ENCODE measurements at places on chromosomes 11 and 22.

DNA sequence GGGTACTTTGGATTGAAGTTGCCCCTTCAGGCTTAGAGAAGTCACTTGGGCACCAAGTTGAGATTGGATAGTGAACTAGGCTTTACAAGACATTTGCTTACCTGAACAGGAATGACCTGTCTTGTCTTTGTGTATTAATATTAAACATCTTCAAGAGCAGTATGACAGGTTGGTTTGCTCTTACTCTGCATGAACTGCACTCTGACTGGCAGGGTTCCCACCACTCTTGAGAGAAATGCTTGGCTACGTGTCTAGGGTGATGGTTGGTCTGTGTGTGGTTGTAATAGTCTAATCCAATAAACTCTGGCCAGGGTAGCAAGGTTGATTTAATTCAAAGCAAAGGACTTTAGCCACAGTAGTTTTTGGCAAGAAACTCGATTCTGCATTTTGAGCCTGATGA, 20.1 kb upstream of the SPTBN2 start:
- no peak for DNase-seq

DNA sequence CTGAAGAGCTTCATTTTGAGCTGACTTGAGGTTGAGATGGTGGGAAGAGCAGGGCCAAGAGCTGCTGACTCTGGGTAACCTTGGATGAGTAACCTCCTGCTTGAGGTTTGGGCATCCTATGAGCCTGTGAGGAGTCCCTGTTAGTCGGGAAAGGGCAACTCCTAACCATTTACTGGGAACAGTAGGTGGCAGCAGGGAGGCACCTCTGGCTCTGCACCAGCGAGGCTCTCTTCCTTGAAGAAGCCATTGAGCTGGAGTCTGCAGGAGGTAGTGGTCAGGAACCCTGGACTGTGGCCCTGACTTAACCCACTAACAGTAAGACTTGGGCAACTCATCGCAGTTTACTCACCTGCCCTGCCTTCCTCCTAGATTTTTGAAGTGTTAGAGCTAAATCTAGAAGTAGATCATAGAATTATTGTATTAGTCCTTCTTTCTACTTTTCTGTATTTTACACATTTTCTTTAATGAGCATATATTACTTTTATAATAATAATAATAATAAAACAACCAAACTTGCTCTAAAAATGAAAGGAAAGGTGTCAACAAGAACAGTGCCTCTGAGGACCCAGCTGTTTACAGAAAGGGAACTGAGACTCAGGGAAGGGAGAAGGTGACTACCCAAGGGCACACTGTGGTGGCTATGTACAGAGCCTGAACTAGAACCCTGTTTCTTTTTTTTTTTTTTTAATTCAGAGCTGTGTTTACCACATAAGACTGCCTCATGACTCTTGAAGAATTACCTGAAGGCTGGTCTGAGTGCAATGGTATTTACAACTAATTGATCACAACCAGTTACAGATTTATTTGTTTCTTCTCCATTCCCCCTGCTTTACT, 47.5 kb downstream of the MEI1 start:
- peak; percentile 22 for DNase-seq

DNA sequence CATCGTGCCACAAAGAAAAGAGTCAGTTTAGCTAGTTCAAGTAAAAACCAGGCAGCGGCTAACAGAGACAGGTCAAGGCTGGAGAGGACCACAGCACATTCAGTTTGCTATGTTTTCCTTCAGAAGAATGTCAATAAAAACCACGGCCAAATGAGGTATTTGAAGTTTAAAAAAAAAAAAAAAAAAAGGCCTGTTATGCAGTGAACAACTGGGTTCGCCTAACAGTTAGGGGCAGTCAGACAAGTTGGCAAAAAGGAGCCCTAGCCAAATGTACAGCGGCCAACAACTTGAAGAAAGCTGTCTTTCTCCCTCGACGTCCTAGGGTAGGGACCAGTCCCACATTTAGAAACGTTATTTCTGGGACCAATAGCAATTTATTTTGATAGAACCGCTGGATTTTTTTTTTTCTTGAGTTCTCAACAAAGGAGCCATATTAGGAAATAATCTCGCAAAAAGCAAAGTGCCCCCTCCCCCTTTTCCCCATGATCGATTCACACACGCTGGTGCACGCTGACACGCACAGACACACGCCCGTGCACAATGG, 237.8 kb downstream of the TTC28 start:
- no peak for DNase-seq

DNA sequence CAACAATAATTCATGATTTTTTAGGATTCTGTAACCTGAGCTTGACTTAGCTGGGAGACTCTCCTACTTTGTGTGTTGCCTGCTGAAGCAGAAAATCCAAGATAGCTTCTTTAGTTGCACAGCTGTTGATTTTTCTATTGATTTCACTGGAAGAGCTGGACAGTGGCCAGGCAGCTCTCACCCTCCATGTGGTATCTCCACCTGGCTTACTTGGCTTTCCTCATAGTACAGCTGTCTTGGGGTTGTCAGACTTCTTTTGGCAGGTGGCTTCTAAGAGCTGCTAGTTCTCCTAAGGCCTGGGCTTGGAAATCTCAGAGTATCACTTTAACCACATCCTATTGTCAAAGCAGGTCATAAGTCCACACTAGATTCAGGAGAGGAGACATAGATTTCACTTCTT, 130.8 kb upstream of the SPON1 start:
- DNase-seq, result no peak

- no peak for DNase-seq
Observed at GRCh38 chr11:107385361-107385981, 72.2 kb downstream of the CWF19L2 start.

DNA sequence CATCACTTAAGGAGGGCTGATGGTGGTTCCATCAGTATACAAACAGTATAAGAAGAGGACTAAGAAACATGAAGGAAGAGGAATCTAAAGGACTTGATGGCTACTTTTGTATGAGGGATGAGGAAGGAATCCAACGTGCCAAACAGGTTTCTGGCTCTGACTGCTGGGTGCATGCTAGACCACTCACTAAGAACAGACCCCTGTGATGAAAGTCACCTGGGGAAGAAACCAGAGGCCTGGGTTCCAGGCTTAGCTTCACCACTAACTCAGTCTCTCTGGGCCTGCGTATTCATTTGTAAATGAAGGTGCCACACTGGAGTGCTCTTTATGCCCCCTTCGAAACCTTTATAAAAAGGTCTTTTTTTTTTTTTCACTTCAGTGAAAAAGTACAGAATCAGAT, 55.1 kb downstream of the AAMDC start:
- DNase-seq, result no peak

- DNase-seq, result no peak
Observed at GRCh38 chr11:121352251-121352891, 59.8 kb downstream of the SC5D start.

DNA sequence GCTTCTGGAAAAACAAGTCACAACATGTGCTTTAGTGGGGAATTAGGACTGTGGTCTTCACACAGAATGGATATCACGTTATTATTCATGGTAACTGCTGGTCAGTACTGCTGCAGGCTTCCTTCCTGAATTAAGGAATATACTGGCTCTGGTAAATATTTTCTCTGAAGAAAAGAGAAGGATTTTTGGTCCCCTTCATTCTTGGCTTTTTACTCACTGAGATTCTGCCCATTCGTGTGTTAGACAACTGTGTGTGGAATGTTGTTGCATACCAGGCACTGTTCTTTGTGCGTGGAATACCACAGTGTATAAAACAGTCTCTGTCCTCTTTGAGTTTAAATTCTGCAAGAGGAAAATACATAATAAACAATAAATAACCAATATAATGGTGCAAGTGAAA, 80.3 kb downstream of the ALX4 start:
- no peak for DNase-seq

DNA sequence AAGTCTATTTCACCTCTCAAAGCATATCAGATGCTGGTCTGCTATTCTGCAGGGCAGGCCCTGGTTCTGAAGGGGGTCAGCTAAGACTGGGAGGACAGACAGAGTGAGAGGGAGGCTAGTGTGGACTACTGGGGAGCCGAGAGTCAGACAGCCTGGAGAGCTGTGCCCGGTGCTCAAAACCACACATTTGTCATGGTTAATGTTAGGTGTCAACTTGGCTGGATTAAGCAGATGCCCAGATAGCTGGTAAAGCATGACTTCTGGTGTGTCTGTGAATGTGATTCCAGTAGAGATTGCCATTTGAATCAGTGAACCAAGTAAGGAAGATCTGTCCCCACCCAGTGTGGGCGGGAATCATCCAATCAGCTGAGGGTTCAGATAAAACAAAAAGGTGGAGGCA, 102.6 kb downstream of the SNX19 start:
- no peak for DNase-seq

DNA sequence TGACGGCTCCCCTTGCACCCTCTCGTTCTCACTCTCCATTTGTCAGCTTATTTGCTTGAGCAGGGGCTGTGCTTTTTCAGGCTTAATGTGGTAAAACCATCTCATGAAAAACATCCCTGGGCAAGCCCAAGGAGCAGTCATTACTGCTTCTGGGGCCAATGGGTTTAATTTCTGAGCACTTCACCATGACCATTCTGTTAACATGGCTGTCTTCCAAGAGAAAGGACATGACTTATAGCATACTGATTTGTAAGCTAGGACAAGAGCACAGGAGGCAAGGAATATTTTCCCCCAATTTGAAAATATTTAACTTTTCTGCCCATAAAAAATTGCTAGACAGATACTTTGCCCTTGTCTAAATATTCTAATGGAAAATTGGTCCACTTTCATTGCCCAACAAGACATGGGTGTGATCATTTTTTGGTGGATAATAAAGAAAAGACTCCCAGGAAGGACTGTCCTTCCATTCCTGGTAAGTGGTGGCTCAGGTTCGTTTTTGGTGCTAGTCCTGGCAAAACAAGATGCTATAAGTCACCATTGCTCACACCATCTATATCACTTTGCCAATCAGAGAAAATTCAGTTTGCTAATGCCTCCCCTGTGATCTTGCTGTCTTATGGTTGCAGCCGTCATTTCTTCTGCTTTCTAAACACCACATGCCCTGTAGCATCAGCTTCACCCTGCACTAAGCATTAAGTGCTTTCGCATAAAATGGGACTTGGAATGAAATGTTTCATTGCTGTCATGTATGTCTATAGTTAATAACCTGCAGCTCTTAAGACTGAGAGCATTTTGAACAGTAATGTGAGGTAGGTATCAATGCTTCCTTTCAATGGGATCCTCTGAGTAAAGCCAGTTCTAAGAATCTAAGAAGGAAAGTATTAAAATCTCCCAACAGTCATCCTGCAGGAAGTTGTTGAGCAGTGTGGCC, 108.5 kb downstream of the DBX1 start:
- no peak for DNase-seq

GRCh38 chr11:64364435-64364834, 5.5 kb downstream of the RPS6KA4 start:
- no peak for DNase-seq

- DNase-seq, result no peak
Observed at GRCh38 chr11:5274395-5274794, 4.7 kb upstream of the HBE1 start.
